ENCODE measurements at places on chromosomes 4 and X.
A peak's percentile ranks its signal among the peaks of the same experiment; 100 is the strongest.

- no peak for DNase-seq
Measured at GRCh38 chr4:136918772-136919171, 613.5 kb downstream of the PCDH18 start.

- no peak for DNase-seq
Measured at GRCh38 chr4:159538556-159538955, 435.7 kb downstream of the RAPGEF2 start.

DNA sequence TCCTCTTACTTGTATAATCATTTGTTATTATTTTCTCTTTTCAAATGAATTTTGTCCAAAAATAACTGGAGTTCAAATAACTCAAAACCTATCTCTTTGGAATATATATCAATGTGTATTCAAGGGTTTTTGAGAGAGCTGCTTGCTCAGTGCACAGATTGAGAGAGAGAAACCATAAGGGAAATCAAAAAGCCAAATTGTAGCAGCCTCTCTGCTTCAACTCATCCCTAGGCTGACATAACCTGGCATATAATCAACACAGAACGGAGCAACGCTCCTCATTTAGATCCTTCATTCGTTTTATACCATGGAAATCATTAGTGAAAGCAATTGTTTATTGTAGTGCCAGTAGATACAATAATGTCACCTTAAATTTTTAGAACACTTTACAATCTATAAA is 1.8 kb upstream of the GPM6A start:
- no peak for DNase-seq

DNA sequence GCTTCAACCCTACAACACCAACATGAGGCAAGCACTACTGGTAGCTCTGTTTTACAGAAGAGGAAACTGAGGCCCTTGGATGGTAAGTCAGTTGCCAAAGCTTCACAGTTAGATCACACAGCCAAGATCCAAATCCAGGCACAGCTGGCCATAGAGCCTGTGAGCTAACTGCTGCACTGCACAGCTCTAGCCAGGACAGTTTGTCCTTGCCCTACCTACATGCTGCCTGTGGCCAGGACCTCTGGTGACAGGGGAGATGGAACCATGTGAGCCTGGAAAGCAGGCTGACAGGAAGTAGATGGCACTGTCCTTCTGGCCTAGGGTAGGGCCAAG is 257.8 kb downstream of the FBXW7 start:
- no peak for DNase-seq

DNA sequence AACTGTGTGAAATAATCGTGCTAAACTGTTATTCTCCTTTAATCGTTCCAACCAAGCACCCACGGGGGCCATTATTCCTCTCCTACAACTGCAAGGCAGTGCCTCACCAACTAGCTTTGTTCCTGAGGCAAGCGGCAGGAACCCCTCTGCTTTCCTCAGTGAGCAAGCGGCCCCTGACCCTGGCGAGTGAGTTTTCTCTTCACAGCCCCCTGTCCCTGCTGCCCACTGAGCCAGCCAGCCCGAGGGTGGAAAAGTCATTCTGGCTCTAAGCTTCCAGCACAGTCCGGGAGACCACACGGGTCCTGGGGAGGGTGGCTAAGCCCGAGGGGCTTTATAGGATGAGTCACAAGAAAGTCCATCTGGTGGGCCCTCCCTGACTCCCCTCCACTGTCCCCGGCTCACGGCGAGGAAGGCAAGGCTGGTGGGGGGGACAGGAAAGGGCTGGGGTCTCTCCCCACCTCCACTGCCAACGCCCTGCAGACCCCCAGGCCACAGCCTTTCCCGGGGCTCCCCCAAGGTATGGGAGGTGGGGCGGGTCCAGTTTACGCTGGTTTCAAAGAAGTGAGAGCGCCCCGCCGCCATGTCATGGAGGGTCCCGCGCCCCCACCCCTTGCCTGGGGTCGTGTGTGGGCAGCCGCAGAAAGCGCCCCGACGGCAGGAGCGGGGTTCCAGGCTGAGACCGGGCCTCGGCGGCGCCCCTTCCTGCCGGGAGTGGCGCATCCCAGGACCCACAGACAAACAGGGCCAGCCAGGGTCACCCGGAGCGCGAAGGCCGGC is 45.0 kb downstream of the CPLX1 start:
- DNase-seq: peak; percentile 51

DNA sequence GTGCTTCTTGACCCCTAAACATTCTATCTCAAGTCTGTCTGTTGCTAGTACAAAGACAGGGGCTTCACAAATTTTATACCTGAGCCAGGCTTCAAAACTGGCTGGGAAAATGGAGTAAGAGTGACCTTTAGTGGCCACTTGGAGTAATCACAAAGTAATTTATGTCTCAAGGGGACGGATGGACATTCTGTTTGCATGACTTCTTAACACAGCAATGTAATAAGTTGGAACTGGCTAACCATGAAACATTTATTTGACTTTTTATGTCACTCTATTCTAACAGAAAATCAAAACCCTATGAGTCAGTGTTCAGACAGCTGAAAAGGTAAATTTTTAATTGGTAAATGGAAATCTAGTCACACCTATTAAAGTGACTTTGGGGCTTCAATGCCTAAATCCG is 600.6 kb downstream of the ANKRD50 start:
- peak; percentile 73 for DNase-seq

DNA sequence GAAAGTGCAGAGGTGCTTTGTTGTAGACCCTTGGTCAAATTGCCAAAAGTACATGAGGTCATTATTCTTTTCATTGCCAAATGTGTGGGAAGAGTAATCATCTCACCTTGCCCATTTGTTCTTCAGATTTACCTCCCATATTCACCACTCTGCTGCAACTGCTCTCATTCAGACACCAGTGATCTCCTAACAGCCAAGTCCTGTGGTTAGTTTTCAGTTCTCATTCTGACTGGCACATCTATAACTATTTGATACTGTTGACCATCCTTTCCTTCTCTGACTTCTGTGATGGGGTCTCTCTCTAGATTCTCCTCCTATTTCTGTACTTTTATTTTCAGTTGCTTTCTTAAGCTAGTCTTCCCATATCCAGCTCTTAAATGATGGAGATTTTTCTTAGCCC is 39.8 kb downstream of the GRIA3 start:
- no peak for DNase-seq

DNA sequence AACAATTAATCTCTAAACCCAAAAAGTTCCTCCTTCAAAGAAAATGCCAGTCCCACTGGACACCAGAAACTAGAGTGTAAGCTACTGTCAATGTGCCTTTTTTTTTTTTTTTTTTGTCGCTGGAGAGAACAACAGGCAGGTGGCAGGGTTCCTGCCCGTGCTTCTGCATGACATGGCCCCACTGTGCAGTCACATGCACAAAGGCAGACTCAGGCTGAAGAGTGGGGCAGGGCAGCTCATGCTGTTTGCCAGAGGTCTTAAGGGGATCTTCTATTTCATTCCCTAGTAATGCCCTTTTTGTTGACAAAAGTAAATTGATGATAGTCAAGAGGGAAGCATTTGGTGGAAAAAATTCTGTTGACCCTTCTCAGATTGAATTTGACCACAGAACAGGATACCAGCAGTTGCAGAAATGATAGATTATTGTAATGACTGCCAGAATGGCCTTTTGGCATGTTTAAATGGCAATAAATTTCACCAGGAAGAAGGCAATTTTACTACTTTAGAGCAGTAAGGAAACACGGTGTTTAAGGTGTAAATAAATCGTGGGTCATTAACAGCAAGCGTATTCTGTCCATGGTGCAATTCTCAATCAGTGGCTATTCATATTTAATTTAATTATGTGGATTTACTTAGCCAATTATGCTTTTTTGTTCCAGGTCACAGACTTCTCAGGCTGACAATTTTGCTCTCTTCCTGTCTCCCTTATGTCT is 80.9 kb downstream of the NKX6-1 start:
- DNase-seq: no peak

GRCh38 chr4:44869222-44869882 is 143.0 kb upstream of the GNPDA2 start:
- DNase-seq: peak; percentile 8

DNA sequence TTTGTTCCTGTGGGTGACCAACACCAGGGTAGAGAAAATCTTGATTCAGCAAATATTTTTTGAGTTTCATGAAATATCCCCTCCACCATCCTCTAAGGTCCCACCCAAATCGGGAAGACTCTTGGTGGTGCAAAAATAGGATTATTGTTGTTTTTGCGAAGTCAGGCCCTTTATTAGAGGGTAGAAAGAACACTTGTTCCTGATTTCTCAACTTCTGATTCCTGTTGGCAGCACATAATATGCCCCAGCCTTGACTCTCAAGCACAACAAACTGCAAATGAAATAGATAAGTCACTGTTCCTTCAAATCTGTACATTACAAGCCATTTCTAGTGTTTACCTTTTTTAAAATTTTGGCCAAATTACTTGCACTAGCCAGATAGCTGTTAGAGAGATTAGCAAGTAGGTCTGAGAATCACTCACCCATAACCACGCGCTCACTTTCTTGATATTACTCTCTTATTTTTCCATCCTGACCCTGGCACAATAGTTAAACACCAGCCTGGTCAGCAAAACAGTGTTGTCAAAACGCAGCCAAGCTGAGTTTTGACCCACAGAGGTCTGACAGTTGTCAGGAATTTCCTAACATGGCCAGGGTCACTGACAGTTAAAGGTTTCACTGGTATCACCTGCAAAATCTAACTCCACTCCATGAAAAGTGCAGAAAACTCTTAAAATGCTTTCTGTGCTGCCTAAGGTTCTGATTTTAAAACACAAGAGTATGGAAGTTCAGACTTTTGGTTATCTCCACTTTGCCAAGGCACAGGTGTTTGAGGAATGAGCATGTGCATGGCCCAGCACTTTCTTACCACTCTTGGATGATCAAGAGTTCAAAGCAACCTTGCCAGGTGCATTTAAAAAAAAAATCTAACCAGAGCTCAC is 69.8 kb downstream of the RBM47 start:
- DNase-seq: no peak

- DNase-seq: peak; percentile 29
Measured at GRCh38 chr4:119623025-119623424, 5.6 kb downstream of the PDE5A start.

DNA sequence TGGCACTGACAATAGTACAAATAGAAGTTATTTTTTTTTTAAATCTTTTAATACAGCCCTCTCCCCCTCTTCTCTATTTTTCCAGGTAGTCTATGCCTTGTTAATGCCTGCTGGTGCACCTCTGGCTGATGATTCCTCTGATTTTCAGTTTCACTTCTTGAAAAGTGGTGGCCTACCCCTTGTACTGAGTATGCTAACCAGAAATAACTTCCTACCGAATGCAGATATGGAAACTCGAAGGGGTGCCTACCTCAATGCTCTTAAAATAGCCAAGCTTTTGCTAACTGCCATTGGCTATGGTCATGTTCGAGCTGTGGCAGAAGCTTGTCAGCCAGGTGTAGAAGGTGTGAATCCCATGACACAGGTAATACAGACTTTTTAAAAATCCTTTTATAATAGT is 99.1 kb downstream of the USP9X start:
- no peak for DNase-seq

GRCh38 chrX:23919706-23920320 is 12.0 kb downstream of the CXorf58 start:
- DNase-seq: no peak

GRCh38 chrX:97397371-97397770 is 513.7 kb downstream of the RPA4 start:
- peak; percentile 49 for DNase-seq

DNA sequence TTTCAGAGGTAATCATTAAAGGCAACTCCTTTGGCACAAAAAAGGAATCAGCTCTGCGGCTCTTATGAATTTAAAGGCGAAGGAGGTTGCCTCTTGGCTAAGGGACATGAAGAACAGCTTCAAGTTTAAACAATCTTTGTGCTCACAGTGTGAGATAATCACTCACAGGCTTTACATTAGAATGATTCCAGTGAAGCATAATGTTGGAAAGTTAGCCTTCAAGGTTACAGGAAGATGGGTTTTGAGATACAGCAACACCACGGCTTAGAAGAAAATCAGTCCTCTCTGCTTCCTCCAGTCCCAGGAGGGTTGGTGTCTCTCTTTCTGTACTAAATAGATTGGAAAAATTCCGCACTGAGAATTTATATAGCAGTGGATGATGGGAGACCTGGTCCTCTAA is 11.6 kb upstream of the SCD5 start:
- DNase-seq: no peak

- no peak for DNase-seq
Measured at GRCh38 chrX:122934131-122934530, 249.9 kb upstream of the GRIA3 start.

DNA sequence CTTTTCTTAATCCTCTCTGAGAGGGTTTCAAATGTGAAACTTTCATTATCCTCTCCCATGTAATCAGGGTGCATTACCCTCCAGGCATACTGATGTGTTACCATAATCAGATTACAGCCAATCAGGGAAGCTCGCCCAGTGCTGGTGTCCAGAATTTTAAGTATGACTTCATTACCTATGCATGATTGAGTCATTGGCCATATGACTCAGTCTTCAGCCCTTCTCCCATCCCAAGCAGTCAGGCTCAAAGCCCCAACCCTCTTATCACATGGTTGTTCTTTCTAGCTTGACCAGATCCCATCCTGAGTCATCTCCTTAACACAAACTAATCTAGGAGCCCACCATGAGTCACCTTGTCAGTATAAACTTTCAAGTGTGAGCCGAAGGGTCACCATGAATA is 1668.1 kb upstream of the AGA start:
- peak; percentile 96 for DNase-seq

- no peak for DNase-seq
Measured at GRCh38 chr4:5034206-5034605, 14.9 kb upstream of the CYTL1 start.

GRCh38 chr4:87620491-87620890 is 12.2 kb downstream of the DSPP start:
- DNase-seq: no peak

- DNase-seq: no peak
Measured at GRCh38 chr4:148109216-148109615, 333.0 kb downstream of the NR3C2 start.

DNA sequence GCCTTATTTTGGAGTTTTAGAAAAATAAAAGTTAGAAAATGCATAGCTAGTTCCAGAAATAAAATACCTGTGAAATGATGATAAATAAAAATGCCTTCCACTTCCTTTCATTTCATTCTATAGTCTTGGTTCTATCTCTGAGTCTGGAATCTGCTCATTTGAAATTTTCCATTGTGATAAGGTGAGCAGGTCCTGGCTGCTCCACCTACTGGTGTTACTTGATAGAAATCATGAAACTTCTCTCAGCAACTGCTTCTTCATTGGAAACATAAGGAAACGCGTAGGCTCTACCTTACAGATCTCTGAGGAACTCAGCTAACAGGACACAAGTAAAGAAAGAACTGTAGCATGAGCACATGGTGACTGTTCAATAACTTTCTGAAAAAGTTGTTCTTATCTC is 141.8 kb downstream of the DCHS2 start:
- DNase-seq: peak; percentile 2

DNA sequence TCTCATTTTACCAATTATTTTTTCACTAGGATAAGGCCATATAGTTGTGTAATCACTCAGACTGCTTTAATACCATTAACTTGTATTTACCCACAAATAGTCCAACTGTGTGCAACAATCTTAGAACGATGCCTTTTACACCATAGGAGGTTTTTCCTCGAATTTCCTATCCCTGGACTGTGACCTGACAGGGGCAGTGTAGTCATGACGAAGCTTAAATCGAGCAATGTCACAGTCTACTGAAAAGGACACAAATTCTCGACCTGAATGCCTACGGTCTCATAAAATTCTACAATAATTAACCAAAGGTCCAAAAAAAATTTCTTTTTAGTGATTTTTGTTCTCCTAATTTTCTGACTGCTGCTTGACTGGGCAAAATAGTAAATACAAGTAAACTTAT is 208.9 kb downstream of the ADAMTS3 start:
- DNase-seq: no peak
